ENCODE measurements at places on chromosomes 5 and 9. TPM values are rescaled to one million over a fixed set of nuclear protein-coding genes. Genes with fewer than 3 reads are reported as not detected.

SPINK4 gene
- total RNA-seq = not detected

POLR3G gene
- total RNA-seq = 17.2 TPM

SLC35A4 gene
- 77.6 TPM for total RNA-seq

NUTM2G gene
- total RNA-seq = not detected

PTGES gene
- total RNA-seq = 205 TPM

SLC22A4 gene
- total RNA-seq = 5.0 TPM

FAXDC2 gene
- total RNA-seq = 0.31 TPM

ANKDD1B gene
- total RNA-seq = not detected

THBS4 gene
- total RNA-seq = not detected

SAPCD2 gene
- total RNA-seq = 22.7 TPM

GPR150 gene
- total RNA-seq = not detected

AK8 gene
- total RNA-seq = 0.83 TPM

FOXD4L4 gene
- total RNA-seq = 0.07 TPM

SHB gene
- 50.6 TPM for total RNA-seq

DAB2IP gene
- total RNA-seq = 13.6 TPM

SPACA9 gene
- total RNA-seq = 4.9 TPM

VCAN gene
- total RNA-seq = 12.7 TPM

RETREG1 gene
- 2.6 TPM for total RNA-seq

RNF208 gene
- total RNA-seq = 1.4 TPM

QRFP gene
- not detected for total RNA-seq

PAPPA gene
- total RNA-seq = 26.2 TPM

SPATA31A5 gene
- not detected for total RNA-seq

CARD9 gene
- 1.5 TPM for total RNA-seq

MARCHF11 gene
- total RNA-seq = not detected

AGXT2 gene
- not detected for total RNA-seq

SLC1A1 gene
- 0.79 TPM for total RNA-seq

CCL27 gene
- total RNA-seq = not detected

SIL1 gene
- 25.0 TPM for total RNA-seq

SSNA1 gene
- total RNA-seq = 105 TPM

LEAP2 gene
- total RNA-seq = 0.86 TPM

LHFPL2 gene
- total RNA-seq = 72.6 TPM

Data from A549 treated with GW870086 at 1 μM for 4 hours (cell line).